Activated T-helper 1 cell treated with anti-CD3 and anti-CD28 coated beads, Interleukin-2, amount 50 U/mL, for 16 hours (primary cell): ENCODE measurements at places on chromosomes 3 and 15.

DNA sequence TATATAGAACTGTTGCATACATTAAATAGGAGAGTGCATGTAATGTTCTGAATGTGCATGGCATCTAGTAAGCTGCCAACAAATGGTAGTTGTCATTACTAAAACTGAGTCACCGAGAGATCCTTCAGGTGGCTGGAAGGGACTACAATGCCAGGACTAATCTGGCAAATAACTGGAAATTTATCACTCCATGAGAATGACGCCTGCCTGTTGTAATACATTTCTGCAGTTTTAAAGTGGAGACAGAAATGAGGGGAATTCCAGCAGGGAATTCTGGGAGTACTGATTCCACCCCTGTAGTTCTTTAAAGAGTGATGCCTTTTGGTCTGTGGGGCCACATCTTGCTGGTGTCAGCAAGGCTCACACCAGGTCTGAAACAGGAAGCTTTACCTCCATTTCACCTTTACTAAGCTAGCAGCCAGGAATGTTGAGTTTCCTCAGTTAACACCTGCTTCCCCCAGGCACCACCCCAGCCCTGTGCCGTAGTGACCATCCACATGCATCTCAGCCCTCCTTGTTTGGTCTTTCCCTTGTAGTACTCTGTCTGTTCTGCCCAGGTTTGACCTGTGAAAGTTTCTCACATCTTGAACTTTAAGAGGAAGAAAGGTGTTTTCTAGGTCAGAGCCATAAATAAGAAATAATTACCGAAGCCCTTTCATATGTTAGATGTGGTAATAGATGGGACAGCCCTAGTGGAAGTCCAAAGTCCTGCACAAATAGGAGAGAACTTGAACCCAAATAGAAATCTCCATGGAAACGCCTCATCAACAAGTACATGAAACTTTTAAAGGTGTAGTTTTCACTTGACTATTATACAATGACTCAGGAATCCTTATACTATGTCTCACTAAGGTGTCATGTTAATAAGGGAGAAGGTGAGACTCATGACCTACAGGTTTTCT lies 56.7 kb upstream of the LMOD3 start:
- DNase-seq, result no peak

- DNase-seq, result no peak
Measured at GRCh38 chr3:172515130-172515918, 7.9 kb downstream of the TNFSF10 start.

DNA sequence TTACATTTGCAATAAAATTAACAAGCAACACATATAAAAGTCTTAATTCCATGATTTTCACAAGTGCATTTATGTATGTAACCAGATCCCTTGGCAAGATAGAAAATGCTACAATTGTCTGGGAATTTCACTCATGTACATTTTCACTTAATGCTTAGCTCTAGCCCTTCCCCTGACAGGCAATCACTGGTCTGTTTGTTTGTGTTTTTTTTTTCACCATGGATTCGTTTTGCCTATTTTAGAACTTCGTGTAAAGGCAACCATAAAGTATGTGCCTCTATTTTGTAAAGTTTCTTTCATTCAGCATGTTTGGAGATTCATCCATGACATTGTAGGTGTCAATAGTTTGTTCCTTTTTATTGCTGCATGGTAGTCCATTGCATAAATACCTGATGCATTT lies 260.9 kb upstream of the SLCO3A1 start:
- DNase-seq, result no peak

- DNase-seq, result no peak
Measured at GRCh38 chr3:113104357-113105092, 106.8 kb upstream of the BOC start.

DNA sequence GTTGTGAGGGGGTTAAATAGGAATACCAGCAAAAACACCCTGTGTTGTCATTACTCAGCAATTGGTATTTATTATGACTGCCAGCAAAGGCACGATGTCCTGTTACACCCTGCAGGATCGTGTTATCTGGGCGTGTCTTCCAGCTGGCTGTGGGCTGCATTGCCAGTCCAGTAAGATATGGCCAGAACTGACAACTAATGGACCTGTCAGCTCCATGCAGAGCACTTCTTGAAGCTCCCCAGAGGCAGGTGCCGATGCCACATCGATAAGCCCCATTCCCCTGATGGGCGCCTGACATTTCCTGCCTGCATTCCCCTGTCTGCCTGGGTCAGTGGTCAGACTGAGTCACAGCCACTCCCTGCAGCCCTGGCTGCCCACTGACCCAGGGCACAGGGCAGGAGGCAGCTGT lies 79.7 kb upstream of the RASGRF1 start:
- DNase-seq, result no peak

- DNase-seq, result no peak
Measured at GRCh38 chr3:61315871-61316270, 64.6 kb upstream of the FHIT start.

DNA sequence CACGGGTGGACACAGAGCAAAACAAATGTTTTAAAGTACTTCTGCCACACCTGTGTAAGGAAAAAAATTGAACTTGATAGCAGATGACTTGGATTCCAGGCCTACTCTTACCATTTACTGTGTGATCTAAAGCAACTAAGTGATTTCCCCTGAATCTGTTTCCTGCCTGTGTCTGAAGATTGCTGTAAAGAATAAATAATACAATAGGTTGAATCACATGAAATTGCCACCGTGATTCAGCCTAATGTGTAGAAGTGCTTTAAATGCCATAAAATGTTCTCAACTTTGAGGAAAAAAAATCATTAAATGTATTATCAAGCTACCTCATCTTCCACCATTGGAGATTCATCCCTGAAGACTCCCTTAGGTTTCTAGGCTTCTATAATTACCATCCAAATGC lies 27.6 kb upstream of the NUDT16 start:
- no peak for DNase-seq

- peak; percentile 9 for DNase-seq
Measured at GRCh38 chr15:55789066-55789660, 46.2 kb upstream of the PRTG start.

DNA sequence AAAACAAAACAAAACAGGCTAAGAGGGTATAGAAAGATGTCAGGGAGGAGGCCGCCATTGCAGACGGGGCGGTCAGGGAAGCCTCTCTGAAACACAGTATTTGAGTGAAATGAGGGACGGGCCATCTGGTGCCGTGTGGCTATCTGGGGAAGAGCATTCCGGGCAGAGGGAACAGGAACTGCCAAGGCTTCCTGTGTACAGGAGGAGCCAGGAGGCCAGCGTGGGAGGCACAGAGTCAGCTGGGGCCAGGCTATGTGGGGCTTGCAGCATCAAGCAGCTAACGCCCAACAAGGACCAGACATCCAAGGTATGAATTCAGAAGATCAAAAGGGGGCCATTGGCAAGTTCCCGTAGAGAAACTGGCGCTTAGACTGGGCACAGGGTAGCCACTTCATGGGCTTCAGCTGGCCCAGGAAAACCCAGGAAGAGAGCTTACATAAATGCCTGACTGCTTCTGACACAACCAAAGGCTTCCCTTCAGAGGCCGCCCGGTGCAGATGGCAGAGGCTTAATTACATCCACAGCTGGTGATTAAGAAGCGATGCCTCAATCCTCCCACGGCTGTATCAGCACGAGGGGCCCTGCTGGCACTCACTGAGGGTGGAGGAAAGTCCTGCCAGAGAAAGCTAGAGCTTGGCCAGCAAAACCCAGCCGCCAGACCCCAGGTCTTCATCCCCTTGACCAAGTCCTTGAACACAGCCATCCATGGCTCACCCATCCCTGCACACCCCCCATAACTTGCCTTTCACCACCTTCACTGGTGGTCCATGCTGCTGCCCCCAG lies 144.9 kb downstream of the MEGF11 start:
- DNase-seq, result no peak

- no peak for DNase-seq
Measured at GRCh38 chr3:152183473-152183872, 85.3 kb upstream of the MBNL1 start.

- DNase-seq, result no peak
Measured at GRCh38 chr15:83698294-83698693, 44.4 kb downstream of the ADAMTSL3 start.

DNA sequence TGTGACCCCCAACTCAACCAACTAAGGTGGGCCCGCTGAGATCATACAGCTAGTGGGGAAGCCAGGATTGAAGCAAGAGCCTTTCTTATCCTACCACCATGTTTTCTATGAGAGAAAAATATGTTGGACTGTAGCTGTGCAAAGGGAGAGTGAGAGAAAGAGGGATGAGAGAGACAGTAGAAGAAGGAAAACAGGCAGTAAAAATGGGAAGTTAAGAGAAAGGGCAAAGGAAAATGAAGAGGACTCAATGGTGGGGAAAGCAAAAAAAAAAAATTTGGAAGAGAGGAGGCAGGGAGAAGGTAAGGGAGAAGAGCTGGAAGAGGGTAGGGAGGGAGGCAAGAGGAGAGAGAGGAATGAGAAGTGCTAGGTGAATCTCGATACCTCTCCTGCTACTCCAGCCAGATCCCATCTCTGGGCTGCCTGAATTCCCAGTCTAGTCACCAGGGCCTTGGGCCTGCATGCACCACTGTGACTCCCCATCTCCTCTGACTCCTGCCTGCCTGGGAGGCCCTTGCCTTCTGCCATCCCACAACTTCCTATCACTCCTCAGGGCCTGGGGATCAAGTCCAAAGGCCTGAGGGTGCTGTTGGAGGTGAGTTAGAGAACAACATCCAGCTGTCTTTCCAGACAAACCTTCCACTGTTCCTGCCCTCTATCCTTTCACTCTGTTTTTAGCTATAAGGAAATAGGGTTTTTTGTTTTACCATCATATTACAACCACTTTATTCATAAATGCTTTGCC lies 15.7 kb downstream of the FAM81A start:
- DNase-seq, result no peak

DNA sequence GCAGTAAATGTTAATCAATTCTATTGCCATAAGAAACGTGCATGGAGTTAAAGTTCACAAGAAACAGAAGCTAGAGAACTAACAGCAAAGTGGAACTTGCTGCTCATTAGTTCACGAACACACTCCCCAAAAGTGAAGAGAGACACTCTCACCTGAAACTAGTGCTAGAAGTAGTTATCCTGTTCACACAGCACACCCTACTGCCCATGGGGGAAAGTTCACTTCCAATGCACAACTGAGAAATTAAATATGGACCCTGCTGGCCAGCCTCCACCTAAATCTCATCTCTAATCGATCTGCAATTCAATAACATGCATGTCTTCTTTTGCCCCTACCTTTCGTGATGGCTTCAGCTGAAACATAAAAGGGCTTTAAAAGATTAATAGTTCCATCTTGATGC lies 39.4 kb upstream of the FRMD4B start:
- DNase-seq, result no peak

DNA sequence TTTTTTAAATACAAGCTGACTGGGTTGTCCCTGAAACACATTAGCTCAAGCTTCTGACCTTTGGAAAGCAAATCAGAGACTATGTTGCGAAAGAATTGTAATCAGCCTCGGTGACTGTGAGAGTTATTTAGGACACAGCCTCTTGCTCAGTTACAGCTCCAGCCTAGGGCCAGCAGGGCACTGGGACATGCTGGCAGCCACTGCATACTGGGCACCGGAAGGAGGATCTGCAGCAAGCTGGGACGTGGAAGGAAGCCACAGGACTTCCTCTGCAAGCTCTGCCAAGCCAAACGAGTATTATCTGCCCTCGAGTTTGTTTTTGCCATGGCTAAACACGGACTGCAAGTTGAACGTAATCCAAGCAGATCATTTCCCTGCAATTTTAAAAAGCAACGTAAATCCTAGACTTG lies 24.4 kb upstream of the COPG1 start:
- no peak for DNase-seq

GRCh38 chr15:28006116-28006905 lies 92.8 kb downstream of the OCA2 start:
- DNase-seq, result no peak

DNA sequence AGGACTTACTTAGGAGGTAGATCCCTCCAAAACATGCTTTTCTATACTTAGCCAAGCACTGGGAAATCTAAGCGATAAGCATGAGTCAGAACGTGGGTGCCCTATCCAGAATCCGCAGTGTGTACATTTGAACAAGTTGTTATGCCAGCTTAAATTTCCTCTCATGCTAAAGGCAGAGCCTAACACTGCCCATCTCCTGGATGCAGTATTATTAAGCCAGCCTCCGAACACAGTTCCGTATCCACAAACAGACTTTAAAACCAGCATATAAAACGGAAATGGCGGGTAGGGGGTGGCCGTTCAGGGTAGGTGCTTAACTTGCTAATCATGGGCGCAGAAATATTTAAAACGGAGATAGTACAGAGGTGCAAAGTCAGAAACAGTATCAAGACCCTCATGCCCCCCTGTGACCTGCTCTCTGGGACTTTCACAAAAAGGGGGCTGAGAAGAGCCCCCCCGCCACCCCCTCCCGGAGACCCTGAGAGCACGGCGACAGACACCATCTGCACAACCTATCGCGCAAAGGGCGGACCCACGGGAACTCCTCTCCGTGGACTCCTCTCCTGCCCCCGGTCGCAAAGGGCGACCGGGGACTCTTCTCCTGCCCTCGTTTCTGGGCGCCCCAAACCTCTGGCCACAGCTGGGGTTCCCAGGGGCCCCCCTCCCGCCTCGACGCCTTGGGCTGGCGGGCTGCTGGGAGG lies 889 bp upstream of the LRRIQ4 start:
- no peak for DNase-seq

DNA sequence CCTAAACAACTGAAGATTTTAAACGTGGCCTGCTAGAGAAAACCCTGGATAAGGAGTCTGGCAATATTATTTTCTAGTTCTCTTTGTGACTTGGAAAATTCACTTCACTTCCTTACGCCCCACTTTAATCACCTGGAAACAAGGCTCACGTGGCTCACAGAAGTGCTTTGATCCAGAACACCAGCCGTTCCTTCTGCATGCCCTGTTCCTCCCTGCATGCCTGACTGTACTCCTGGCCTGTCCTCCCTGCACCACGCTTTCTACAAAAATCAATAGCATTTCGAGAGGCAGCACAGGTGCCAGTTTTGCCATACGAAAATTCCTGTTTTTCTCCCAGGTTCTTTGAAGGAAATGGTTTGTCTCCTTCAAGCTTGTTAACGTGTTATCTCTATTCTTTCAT lies 474.2 kb upstream of the RGMA start:
- no peak for DNase-seq

- DNase-seq, result no peak
Measured at GRCh38 chr3:174355505-174355904, 503.6 kb upstream of the NAALADL2 start.
